ENCODE measurements at places on chromosomes 2 and 18.

DNA sequence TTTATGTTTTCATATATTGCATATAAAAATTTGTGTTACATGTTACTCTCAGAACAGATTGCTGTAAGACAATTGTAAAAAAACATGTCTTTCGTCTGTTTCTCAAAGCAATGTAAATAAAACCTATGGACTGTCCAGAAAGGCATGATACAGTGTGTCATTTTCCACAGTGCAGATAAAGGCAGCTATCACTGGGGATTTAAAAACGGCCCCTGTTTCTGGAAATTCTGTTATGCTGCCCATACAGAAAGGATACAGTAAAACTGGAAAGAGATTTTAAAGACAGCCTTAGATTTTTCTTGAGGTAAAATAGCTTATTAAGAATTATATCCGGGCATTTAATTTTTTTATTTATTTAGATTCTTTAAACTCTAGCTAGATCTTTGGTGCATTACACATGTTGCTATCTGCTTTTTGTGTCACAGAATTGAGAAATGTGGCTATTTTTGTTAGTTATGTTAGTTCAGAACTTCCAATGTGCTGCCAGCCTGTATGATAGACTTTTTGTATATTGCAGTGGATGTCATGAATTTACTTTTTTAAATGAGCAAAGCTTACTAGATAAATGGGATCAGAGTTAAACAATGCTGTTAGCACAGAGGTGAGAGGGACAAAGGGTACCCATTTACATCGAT lies 859 bp upstream of the INO80D start:
- DNase-seq: no peak

DNA sequence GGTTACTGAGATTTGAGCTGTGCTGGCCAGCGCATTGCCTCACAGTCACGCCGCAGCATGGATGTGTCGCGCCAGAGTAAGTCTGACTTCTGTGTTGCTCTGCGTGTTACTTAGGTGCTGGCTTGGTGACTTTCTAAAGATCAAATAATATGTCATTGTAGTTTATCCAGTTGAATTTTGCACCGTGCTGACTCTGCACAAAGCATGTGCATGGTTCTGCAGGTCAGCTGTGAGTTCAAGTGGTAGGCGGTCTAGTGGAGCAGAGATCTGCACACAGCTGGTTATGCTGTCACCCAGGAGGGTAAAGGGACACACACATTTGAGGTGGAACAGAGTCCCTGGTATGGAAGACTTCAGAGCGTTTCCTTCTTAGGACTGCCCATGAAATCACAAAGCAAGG lies 105.1 kb downstream of the CEP192 start:
- no peak for DNase-seq

DNA sequence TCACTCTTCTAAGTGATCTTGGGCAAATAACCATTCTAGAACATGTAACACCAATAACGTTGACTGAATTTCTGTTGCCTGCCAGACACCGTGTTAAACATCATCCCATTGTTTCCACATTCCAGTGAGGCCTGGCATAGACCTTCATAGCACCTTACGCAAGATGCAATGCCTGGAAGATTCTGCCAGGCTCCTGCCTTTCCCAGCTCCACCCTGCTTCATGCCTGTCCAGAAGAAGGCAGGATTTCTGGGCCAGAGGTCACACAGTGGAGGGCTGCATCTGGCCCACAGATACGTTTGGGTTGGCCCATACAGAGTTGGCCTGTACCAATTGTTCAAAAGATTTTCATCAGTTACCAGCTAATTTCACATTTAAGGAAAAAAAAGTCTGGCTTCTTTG lies 46.3 kb downstream of the EN1 start:
- DNase-seq: no peak

- DNase-seq: no peak
Observed at GRCh38 chr2:118046634-118047210, 32.9 kb upstream of the CCDC93 start.

DNA sequence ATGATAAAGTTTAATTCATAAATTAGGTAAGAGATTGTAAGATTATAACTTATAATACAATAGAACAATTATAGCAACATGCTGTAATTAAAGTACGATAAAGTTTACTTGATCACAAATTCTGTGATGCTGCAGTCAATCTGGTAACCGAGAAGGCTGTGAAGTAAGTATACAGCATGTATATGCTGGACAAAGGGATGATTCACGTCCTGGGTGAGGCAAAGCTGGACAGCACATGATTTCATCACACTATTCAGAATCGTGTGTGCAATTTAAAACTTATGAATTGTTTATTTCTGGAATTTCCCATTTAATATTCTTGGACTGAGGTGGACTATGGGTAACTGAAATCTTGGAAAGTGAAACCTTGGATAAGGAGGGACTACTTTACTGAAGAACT lies 522.2 kb upstream of the CNTNAP5 start:
- no peak for DNase-seq

DNA sequence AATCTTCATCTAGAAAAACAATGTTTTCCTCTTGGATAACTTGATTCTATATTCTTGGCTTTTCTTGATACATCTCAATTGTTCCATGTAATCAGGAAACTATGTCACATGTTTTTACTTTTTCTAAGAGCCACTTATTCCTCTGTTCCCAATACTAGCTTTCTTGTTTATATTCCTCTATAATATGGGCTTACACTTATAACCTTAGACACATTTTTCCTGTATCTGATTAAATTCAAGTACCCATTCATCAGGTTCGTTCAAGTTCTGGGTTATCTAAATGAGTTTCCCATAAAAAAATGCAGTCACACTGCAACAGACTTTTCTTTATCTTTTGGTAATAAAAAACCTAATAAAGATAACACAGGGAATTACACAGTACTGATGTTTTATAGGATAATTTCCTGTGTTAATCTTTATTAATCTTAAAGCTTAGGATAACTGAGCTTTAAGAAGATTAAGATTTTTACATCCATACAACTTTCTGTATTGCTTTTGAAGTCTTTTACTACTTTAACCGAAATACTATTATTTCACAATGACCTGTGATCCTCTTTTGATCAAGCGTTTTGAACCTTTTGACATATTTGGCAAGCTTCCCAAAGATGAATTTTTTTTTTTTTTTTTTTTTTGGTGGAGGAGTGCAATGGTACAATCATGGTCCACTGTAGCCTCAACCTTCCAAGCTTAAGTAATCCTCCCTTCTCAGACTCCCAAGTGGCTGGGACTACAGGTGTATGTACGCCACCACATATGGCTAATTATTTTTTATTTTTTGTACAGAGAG lies 44.3 kb upstream of the C2orf66 start:
- DNase-seq: no peak

DNA sequence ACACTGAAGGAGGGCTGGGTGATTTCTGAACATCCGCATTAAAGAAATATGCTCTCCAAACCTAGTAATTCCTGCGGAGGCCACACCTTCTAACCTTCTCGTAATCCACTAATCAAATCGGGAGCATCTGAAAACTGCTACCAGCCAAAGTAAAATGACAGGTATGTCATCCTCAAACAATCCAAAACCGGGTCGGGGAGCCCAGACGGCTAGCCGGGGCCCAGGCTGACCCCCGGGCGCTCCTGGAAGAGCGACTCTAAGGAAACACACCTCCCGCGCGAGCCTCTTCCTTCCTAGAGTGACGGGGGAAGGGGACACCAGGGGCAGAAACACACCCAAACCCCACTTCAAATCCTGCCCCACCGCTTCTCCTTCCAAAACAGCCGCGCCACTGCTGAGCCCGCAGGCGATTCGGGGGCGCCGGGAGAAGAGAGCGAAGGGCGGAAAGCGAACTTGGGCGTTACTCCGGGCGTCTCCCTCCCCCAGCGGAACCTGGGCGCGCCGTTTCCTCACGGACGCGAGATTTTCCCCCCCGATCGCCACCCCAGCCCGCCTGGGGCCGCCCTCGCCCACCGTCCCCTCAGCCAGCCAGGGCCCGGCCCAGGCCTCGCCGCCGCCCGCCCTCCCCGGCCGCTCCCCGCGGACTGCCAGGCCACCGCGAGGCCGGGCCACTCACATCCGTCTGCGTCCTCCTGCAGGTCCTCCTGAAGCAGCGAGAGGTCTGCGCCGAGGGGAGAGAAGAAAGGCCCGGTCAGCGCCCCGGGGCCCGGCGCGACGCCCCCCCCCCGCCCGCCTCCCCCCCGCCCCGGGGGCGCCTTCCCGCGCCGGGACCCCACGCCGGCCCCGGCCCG lies 584 bp downstream of the PPP4R1 start:
- no peak for DNase-seq

GRCh38 chr2:222912117-222912516 lies 51.3 kb downstream of the ACSL3 start:
- DNase-seq: no peak

- no peak for DNase-seq
Observed at GRCh38 chr18:43760010-43760409, 482.7 kb upstream of the SYT4 start.

- DNase-seq: no peak
Observed at GRCh38 chr2:191818725-191819350, 28.1 kb downstream of the CAVIN2 start.

DNA sequence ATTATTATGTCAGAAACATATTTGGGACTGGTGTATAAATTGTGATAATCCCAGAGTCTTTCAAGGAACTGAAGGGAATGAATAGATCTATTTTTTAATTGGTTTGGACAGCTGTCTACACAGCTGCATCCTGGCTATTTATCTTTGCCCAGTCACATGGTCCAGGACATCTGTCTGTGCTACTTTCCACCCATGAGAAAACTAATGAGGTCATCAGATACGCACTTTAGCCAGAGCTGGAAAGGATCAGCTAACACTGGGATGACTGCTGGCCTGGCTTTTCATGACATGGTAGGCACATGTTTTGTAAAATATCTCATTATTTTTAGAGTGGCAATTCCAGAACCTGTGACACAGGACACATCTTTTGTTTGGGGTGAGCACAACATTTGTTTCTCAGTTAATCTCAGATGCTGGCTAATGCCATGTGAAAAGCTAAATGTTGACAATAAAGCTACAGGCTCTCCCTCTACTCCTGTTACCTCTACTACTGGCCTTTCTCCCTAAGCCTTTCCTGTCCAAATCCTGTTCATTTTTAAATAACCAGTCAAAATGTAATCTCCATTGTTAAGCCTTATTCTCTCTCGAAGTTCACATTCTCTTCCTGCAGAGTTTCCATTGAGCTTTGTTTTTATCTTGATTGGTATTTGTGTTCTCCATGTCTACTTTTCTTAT lies 500.7 kb downstream of the RIT2 start:
- no peak for DNase-seq

- no peak for DNase-seq
Observed at GRCh38 chr18:10487154-10487553, 32.7 kb downstream of the APCDD1 start.

- DNase-seq: no peak
Observed at GRCh38 chr2:134190807-134191203, 63.1 kb upstream of the MGAT5 start.

GRCh38 chr2:218839430-218839829 lies 7.8 kb upstream of the PRKAG3 start:
- no peak for DNase-seq

GRCh38 chr2:33209976-33210375 lies 263.2 kb downstream of the LTBP1 start:
- no peak for DNase-seq

DNA sequence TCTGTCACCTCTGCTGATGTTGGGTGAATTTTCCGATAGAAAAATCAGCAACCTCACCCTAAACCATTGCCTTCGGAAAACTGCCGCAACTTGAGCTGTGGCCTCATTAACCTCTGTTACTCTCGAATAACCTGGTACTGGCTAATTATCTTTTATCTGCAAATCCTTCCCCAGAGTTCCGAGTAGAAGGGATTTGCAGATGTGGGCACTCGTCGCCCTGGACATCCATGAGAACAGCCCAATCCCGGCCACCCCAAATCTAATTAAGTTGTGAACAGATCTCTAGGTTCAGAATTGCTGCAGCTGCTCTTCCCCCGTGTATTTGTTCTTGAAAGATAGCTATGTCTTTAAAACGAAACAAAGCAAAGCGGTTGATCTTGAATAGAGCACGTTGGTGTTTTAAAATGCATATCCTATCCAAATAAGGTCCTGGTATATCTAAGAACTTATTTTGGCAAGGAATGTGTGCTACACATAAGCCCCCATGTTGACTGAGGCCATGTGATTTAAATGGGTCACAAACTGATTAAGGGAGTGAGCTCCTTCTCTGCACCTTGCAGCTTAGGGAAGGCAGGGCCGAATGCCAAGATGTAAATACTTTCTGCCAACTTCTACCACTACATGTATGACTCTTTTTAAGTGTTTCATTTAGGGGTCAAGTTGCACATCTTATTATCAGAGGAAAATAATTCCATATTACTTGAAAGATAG lies 88.2 kb downstream of the MTCL1 start:
- DNase-seq: no peak

DNA sequence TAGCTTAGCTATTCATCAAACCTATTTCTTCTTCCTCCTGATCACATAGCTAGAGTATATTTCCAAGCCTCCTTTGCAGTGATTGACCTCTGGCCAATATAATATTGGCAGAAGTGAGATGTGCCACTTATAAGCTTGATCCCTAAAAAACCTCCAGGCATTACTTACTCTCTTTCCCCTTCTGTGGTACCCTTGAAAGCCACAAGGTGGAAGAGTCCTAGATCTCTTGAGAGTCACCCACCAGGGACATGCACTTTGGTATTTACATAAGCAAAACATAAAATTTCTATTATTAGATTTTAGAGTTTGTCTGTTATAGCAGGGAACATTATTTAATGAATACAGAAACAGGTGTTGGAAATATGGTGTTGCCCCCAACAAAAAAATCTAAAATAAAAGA lies 112.0 kb downstream of the EXOC6B start:
- DNase-seq: no peak

- no peak for DNase-seq
Observed at GRCh38 chr2:65880436-65880835, 448.0 kb upstream of the SPRED2 start.

GRCh38 chr2:86064006-86064405 lies 41.7 kb downstream of the POLR1A start:
- no peak for DNase-seq

DNA sequence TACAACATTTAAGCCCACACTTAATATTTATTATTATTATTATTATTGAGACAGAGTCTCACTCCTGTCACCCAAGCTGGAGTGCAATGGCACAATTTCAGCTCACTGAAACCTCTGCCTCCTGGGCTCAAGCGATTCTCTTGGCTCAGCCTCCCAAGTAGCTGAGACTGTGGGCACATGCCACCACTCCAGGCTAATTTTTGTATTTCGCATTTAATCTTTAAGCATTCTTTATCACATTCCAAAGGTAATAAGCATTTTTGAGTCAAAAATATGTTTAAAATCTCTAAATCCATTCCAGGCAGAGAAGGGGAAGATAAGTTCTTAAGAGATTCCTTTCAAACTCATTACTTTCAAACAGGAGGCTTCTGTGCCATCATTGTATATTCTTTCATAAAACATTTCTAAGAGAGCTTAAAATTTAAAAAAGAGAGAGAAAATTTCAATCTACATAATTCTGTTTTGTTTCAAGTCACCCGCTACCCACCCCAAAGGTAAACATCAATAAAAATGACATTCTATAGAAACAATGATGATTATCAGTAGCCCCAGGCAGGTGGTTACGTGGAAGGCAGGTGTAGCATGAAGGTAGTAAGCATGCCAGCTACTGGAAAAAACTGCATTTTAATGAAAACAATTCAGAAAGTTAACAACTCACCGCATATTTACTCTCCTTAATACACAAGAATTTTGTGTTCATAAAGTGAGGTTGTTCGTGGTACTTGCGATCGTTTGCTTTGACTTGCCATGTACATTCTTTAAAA lies 84.4 kb upstream of the NARS1 start:
- no peak for DNase-seq

Data from effector CD8-positive, alpha-beta T cell (primary cell).